GM06990 (cell line): ENCODE measurements at places on chromosomes 7 and 10.

DNA sequence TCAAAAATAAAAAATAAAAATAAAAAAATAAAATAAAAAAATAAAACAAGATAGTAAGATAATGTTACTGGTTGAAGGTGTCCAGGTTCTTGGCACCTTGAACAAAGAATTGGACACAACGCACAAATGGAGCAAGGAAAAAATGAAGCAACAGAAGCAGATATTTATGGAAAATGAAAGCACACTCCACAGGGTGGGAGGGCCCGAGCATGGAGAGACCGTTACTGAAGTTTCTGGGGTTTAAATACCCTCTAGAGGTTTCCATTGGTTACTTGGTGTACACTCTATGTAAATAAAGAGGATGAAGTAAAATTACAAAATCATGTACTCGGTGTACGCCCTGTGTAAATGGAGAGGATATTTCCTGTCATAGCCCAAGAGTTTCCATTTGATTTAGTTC lies 15.7 kb upstream of the PFKP start:
- DNase-seq, result no peak

DNA sequence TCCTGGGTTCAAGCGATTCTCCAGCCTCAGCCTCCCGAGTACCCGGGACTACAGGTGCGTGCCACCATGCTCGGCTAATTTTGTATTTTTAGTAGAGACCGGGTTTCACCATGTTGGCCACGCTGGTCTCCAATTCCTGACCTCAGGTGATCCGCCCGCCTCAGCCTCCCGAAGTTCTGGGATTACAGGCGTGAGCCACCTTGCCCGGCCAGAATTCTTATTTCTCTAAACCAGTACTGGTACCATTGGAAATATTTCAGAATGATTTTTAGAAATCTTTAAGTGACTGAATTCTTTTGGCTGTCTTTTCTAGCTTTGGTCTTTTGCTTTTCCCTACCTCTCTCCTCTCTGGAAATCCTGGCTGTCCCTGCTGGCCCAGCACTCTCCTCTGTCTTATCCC lies 2.8 kb downstream of the GNAI1 start:
- no peak for DNase-seq

- DNase-seq, result peak; percentile 55
Observed at GRCh38 chr7:139730746-139731612, 46.8 kb downstream of the HIPK2 start.

DNA sequence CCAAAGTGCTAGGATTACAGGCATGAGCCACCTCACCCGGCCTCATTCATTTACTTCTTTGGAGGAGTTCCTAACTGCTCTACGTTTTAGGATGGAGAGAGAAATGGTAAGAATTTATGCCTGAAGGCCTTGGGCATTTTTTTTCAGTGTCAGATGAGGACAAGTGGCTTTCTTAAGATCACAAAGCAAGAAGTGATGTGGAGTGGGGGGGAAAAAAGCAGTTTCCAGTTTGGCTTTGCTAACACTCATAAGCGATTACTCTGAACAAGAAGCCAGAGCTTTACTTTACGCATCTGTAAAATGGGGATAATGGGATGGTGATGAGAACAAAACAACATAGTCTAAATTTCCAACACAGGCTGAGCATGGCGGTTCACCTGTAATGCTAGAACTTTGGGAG lies 2.6 kb upstream of the PPIA start:
- DNase-seq, result no peak

DNA sequence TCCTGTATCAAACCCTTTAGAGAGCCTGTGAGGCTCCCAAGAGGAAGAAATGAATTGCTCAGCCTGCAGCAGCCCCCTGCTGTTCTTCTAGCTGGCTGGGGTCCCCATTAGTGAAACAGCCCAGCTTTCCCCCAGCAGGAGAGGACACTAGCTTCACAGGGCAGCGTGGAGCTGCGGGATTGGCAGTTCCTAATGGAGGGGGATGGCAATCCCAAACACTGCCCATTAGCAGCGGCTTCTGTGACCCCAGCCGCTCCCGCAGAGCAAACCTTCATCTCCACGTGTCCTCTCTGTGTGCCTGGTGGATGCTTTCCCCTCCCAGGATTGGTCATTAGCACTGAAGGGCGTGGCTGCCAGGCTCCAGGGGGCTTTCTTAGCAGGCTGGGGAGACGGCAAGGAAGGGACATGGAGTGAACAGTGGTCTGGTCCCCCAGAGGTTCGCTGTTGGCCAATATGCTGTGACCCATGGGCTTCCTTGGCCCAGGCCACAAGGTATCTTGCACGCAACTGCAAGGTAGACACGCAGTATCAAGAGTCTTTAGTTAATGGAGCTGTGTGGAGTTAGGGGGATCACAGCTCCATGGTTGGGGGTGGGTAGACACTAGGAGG lies 322.5 kb upstream of the ZMIZ1 start:
- DNase-seq, result no peak

- no peak for DNase-seq
Observed at GRCh38 chr10:14225379-14225778, 105.3 kb downstream of the FRMD4A start.

- DNase-seq, result no peak
Observed at GRCh38 chr7:48126037-48126436, 37.0 kb downstream of the UPP1 start.

- no peak for DNase-seq
Observed at GRCh38 chr10:78059906-78060702, 26.4 kb downstream of the RPS24 start.
